ENCODE measurements at places on chromosomes 3 and 15.

- DNase-seq, result no peak
Measured at GRCh38 chr15:45715528-45715927, 80.7 kb downstream of the SQOR start.

DNA sequence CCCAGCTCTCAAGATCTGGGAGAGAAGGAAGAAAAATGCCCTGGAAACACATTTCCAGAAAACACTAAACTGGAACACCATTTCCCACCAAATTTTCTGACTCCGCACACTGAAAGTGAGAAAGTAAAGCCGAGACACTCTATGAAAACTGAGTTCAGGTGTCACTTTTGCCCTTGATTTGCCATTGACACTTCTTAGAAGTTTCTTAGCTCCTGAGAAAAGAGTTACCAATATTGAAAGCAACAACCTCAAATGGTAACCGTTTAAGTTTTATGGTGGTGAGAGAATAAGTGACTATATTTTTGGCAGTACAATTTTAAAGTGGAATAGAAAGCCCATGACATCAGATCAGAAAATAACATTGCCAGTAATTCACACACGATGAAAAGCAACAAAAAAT, 39.0 kb downstream of the CD86 start:
- DNase-seq, result no peak

DNA sequence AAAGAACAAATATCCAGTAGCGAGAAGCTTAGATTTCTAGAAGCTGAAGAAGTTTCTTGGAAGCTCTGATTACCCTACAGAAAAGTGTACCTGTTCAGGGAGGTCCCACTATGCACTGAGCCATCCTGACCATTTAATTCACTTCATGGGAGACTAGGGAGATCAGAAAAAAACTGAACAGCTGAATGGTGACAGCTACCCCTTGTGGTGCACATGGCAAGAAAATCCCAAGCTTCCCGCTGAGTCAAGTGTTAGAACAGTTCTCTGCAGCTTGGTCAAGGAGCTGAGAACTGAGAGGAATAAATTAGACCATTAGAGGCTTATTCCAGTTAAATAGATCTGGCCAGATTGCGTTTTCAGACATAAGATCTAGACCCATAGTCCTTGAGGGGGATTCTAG, 197.2 kb upstream of the VEPH1 start:
- DNase-seq, result no peak

- no peak for DNase-seq
Measured at GRCh38 chr3:100090669-100091005, 23.7 kb downstream of the FILIP1L start.

- DNase-seq, result no peak
Measured at GRCh38 chr3:44418549-44418948, 58.9 kb downstream of the ZNF445 start.
